ENCODE measurements at places on chromosomes 1 and 21.
A peak's percentile ranks its signal among the peaks of the same experiment; 100 is the strongest.

- no peak for DNase-seq
Measured at GRCh38 chr21:15210235-15210678, 145.5 kb upstream of the NRIP1 start.

- peak; percentile 82 for DNase-seq
Measured at GRCh38 chr1:21262293-21263051, 27.8 kb downstream of the ECE1 start.

DNA sequence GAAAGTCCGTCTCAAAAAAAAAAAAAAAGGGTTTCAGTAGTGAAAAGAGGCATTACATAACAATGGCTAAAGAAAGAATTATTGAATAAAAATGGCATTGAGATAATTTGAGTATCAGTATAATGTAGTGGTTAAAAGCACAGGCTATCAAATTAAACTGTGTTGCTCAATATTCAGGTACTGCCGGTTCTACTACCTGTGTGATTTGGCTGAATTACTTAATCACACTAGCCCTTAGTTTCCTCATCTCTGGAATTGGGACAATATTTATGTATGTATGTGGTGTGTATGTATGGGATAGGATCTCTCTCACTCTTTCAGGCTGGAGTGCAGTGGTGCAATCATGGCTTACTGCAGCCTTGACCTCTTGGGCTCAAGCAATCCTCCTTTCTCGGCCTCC, 56.1 kb upstream of the TEKT2 start:
- no peak for DNase-seq

GRCh38 chr1:101050869-101051268, 25.3 kb upstream of the DPH5 start:
- DNase-seq = no peak

DNA sequence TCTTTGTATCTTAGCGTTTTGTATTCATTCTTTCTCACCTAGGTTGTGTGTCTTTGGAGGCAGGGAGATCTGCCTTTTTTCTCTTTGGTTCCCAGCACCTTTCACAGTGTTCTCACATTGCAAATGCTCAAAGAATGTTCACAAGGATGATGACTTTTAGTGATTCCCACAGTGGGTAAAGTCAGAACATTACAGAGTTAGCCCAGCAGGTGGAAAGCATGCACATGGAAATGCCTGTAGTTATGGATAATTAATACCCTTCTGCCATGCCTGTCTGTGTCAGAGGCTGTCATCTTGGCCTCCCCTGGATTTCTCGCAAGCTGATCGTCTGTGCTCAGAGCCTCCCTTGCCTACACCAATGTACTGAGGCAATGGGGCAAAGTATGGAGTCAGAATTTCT, 458.9 kb downstream of the LMO4 start:
- no peak for DNase-seq

DNA sequence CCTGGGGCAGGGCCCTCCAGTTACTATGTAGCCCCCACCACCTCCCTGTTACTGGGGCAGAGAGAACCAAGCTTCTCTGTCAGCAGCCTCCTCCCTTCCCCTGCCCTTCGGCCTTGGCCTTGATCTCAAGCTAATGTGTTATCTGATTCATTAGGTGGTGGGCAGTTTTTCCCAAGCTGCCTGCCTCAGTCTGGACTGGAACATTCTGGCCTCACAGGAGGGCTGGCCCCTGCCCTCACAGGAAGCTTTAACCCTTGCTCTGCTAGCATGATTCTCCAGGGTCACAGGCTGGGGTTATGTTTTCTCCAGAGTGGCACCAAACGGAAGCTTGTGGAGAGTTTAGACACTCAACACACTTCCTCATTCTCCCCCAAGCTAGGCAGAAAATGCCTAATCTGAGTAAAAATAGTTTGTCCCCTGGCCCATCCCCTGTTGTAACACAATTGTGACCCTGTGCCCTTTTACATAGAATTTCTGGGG, 37.2 kb upstream of the SLC6A9 start:
- DNase-seq = no peak

- no peak for DNase-seq
Measured at GRCh38 chr1:15850471-15851001, 3.0 kb downstream of the SPEN start.

- DNase-seq = no peak
Measured at GRCh38 chr1:200282497-200283122, 127.2 kb downstream of the ZNF281 start.

DNA sequence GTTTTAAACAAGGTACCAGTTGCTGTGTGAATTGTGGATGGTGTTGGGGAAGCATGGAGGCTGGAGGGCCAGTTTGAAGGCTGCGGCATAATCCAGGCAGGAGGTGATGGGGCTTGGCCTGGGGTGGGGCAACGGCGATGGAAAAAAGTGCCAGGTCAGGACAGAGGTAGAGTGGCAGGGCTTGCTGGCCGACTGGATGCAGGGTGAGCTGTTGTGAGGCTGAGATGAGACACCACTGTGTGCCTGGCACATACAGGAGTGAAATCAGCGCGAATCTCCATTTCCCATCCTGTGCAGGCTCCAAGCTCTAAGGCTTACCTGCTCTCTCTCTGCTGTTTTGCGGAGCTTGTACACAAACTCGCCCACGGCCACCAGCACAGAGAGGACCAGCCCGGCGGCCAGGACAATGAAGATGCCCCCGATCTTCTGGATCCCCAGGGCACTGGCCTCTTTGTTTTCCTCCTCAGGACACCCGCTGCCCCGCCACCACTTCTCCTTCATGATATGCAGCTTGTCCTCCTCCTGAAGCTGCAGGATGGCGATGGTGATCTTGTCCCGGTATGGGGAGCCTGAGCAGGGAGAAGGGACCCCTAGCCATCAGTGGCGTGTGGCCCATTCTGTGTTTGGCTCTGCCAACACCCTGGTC, 229.5 kb downstream of the GRIK3 start:
- DNase-seq = no peak

GRCh38 chr1:183239793-183240525, 53.9 kb downstream of the LAMC2 start:
- DNase-seq = no peak

- DNase-seq = no peak
Measured at GRCh38 chr1:172070055-172070454, 228.8 kb downstream of the DNM3 start.

- no peak for DNase-seq
Measured at GRCh38 chr1:223772771-223773160, 60.4 kb downstream of the CAPN2 start.

- peak; percentile 18 for DNase-seq
Measured at GRCh38 chr1:180571060-180571831, 12.5 kb downstream of the OVAAL start.

DNA sequence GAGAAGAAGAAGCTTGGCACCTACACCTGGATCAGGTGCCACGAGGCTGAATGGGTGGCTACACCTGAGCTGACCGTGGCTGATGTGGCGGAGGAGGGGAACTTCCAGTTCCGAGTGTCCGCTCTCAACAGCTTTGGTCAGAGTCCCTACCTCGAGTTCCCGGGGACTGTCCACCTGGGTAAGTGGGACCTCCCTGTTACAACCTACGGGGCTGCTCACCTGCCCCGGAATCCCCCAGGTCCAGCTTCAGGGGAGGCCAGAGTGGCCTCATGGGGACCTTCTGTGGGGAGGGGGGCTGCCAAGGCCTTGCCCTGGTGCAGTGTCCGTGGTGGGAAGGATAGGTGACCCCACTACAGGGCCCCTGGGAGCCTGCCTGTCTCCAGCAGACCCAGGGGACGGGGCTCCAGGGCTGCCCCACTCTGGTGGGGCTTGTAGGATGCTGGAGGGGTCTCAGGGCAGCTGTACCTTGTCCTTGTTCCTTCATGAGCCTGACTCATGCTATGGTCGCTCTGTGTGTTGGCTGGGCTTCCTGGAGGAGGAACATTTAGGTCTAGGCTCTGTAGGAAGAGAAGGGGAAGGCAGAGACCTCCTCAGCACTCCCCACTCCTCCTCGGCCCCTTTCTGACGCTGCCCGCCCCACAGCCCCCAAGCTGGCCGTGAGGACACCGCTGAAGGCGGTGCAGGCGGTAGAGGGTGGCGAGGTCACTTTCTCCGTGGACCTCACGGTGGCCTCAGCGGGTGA, 7.2 kb downstream of the OBSCN start:
- no peak for DNase-seq

DNA sequence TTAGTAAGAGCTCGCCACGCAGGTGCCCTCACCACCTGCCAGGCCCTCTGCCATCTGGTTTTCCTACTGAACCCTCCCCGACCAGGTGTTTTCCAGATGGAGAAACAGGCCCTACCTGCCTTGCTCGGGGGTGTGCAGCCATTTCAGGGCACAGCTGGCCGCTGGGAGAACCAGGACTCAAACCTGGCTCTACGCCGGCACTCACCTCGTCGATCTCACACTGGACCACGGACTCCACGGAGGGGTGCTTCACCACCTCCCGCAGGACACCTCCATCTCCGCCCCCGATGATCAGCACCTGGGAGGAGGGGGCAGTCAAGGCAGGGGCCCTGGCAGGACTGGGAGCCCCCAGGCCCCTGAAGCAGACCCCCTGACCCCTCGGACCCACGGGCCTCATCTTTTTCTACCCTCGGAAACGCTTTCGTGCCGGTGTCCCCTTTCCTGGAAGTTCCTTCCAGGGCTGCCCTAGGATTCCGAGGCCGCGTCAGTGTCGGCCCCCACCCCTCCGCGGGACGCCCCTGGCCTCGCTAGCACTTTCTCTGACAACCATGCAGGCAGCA, 1.1 kb downstream of the SRM start:
- DNase-seq = no peak

GRCh38 chr1:112806090-112806642, 91.0 kb upstream of the PPM1J start:
- DNase-seq = no peak

- DNase-seq = peak; percentile 35
Measured at GRCh38 chr1:221045842-221046831, 166.9 kb downstream of the HLX start.

DNA sequence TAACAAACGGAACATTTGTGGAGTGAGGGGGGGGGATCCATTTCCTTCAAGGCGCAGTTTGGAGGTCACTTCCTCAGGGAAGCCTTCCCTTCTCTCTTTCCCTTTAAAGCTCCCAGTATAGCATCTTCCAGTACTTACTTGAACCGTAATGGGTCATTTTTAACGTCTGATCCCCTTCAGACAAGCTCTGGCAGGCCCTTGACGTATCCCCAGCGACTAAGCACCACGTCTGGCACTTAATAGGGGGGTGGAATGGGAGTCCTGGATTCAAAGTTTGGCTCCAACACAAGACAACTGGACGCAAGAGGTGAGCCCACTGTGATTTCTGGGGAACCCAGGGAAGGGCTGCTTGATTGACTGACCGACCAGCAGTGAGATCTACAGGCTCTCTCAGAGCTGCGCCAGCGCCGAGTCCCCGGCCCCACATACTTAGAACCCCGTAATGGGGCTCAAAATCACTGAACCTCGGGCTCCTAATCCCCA, 441 bp downstream of the YARS1 start:
- DNase-seq = peak; percentile 59

DNA sequence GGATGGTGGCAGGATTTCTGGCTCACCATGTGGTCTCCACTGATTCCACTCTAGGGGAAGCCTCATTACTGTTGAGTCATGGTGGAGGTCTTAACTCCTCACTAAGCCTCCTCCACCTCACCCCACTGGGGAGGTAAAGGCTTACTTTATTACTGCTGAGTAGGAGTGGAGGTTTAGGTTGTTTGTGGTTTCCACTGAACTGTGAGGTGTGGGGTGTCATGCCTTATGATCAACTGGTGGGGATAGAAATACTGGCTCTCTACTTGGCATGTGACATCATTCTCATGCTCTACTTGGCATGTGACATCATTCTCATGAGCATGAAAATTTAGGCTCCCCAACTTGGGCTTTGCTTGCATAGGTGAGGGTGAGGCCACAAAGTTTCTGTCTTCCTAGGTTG, 35.6 kb downstream of the COL6A1 start:
- no peak for DNase-seq

- DNase-seq = no peak
Measured at GRCh38 chr1:199173356-199173755, 534.5 kb downstream of the PTPRC start.

- DNase-seq = no peak
Measured at GRCh38 chr21:23496729-23497128, 2110.6 kb downstream of the MRPL39 start.

- DNase-seq = no peak
Measured at GRCh38 chr1:223479718-223480425, 86.7 kb downstream of the CCDC185 start.

- DNase-seq = no peak
Measured at GRCh38 chr1:86409416-86410021, 13.4 kb upstream of the ODF2L start.

DNA sequence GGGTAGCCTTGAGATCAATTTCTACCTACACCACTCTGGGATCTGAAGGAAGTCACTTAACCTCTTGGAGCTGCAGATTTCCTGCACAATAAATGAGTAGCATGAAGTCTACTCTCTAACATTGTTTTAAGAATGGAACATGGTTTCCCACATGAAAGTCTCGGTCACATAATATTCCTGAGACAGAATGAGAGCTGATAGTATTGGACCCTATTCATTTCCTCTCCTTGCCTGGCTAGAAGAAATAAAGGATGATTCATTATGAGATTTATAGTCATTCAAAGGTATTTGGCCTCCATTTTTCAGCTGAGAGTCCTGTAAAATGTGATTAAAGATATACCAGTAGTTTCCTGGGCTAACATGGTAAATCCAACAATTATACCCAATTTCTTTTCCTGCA, 56.7 kb downstream of the ARHGAP29 start:
- no peak for DNase-seq

DNA sequence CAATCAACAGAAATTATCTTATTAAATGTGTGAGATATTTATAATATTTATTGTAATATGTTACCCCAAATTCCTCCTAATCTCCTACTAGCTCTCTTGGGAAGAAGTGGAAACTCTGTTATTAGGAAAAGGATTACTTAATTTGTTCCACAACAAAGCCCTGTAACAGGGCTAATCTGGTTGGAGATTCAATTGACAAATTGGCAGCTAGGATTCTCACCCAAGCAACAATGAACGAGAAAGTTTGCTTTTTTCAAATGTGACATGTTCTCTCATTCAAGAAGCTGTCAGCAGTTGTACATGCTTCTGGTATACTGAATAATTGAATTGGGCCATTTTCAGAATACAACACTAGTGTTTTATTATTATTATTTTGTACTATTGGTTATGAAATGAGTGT, 367.9 kb upstream of the ADGRL4 start:
- DNase-seq = no peak

DNA sequence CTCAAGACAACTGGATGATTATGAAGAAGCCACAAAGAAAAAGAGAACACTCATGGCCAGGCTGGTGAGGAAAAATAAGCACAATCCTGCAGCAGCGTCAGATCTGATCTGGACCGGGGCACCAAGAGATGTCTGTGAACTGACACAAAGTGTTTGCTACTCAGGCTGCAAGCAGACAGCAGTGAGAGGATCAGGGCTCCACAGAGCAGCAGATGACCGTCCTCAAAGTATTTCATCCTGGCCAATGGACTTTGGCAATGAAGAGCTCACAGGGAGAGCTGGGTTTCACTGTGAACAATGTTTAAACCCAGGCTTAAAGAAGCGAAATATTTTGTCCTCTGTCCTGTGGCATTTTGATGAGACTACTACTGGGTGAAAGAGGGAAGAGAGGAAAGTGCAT, 299.2 kb downstream of the GPATCH2 start:
- no peak for DNase-seq

Measured in AG08396 (cell line).